ENCODE measurements at places on chromosomes 13 and 19.

DNA sequence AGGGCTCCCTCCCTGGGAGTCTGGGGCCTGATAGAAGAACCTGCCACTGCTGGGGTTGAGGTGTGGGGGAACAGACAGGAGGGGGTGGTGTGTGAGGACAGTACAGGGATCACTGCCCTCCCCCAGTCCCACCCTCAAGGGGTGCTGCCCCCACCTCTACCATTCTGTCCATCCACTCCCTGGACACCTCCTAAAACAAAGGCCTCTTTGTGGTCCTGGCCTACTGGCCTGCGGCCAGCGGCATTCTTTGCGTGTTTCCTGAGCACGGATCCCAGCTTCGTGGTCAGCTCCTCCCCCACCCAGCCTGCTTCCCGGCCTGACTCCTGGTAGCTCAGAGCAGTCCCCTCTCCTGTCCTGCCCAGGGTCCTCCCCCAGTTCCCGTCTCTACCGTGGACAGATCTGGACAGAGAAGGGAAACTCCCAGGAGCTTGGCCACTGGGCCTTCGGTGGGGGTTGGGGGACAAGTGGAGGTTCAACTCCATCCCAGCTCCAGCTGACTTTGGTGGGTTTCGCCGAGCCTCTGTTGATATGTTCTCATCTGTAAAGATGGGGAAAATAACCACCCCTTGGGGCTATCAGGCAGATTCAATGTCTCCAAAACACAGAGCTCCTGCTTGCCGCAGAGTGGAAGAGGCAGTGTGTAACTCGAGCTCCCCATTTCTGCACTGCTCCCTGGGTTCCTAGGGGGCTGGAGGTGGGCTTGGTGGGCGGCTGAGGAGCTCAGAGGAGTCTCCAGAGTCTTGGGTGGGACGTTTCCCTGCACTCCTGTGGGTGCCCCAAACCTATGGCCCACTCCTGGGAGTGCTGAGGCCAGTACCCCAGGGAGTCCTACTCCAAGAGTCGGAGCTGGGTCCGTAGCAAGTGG, 48.7 kb downstream of the LYL1 start:
- no peak for DNase-seq

DNA sequence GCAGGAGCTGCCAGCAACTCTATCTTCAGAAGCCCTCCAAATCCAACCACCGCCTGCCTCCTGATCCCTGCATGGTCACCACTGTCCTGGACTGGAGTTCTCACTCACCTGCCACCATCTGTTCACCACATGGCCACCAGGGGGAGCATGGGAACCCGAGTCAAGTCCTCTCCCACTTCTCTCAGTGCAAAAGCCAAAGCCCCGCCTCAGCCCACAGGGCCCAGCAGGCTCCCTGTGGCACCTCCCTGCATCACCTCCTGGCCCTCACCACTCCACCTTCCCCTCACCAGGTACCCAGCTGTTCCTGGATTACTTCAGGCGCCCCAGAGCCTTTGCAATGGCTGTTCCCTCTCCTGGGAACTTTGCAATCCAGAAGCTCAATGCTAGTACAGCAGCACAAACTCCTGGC, 5.3 kb downstream of the DHPS start:
- DNase-seq, result peak; percentile 78

GRCh38 chr13:30685320-30685859, 50.0 kb upstream of the ALOX5AP start:
- no peak for DNase-seq

DNA sequence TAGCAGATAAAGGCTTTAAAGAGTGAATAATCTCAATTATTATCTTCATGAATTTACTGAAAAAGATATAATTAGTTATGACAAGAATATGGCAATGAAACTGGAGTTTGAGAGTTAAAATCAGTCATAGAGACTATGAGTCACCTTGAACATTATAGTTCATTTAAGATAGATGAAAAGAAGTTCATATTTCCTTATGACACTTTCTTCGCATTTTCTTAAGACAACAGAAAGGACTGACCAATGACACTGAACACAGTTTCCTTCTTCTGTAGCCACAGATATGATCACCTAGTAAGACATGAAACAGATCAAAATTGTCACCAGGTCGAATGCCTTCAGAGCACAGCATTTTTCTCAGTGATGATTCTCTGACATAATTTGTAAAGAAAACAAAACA, 202.1 kb downstream of the KLF12 start:
- no peak for DNase-seq

- DNase-seq, result no peak
These were observed 9.1 kb downstream of the SSBP4 start for GRCh38 chr19:18428173-18428786.

DNA sequence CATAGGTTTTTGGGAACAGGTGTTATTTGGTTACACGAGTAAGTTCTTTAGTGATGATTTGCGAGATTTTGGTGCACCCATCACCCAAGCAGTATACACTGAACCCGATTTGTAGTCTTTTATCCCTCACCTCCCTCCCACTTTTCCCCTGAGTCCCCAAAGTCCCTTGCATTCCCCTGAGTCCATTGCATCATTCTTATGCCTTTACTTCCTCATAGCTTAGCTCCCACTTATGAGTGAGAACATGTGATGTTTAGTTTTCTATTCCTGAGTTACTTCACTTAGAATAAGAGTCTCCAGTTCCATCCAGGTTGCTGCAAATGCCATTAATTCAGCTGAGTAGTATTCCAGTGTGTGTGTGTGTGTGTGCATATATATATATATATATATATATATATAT, 97.2 kb upstream of the EDNRB start:
- DNase-seq, result no peak

GRCh38 chr13:54841682-54842081, 1813.1 kb downstream of the OLFM4 start:
- no peak for DNase-seq

DNA sequence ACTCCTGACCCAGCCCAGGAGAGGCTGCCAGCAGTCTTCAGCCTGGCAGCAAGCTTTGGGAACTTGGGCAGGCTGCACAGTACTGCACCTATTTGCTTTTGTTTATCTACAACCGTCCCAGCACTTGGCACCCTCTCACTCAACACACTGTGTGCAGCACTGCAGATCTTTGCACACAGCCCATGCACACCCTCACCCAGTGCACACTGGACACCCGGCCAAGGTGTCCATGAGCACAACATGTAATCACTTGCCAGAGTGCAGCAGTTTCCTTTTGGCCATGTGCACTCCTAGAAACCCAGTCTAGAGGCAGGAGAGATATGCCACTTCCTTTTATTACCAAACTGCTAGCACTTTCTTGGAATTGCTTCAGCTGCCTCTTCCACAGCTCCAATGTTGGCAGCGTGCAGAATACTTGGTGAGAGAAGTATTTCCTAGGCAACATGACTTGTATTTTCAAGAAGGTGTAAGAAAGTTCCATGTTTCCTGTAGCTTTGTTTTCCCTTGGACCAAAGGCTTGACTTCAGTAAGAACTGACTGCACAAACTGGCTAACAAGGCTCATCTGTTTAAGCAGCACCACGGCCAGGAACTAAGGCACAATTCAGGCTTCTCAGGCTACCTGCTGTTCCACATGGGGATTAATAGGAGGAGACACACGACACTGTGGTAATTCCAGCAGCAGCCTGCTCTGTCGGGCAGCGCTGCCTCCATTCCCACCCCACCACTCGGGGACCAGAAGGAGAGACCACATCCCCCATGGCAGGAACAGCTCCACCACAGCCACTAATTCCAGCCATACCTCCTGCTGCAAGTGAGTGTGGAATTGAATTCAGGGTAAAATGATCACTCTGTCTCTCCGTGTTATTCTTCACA, 15.3 kb downstream of the ATP7B start:
- no peak for DNase-seq

DNA sequence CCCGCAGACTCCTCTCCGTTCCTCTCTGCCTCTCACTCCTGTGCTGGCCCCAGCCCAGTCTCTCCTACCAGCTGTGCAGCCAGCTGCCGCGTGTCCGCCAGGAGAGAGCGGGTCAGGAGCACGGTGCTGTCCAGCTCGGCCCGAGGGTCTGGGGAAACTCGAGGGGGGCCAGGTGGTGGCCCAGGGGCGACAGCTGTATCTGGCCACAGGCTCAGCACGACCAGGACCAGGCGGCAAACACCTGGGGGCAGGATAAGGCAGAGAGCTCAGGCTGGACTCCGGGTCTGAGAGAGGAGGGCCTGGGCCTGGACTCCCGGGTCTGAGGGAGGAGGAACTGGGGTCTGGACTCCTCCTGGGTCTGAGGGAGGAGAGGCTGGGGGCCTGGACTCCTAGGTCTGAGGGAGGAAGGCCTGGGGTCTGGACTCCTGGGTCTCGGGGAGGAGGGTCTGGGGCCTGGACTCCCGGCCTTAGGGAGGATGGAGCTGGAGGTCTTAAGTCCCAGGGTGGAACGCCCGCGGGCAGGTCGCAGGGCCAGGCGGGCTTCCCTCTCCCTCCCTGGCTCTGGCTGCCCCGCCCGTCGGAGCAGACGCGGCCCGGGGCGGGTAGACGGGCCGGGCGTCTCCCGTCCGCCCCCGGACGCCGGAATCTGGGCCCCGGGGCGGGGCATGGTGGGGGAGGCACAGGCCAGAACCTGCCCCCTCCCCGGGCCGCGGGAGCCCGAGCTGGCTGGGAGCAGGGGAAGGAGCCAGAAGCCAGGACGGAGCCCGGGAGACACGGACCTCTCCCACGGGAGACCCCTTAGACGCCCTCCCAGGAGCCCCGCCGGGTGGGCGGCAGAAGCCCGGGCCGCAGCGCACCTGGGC, 1.3 kb downstream of the IL11 start:
- DNase-seq, result no peak

- DNase-seq, result no peak
These were observed 21.7 kb upstream of the SCEL start for GRCh38 chr13:77513719-77514335.

- no peak for DNase-seq
These were observed 63.0 kb upstream of the FLT1 start for GRCh38 chr13:28557725-28558520.

GRCh38 chr19:36441339-36441738, 22.9 kb upstream of the ZFP82 start:
- DNase-seq, result no peak

DNA sequence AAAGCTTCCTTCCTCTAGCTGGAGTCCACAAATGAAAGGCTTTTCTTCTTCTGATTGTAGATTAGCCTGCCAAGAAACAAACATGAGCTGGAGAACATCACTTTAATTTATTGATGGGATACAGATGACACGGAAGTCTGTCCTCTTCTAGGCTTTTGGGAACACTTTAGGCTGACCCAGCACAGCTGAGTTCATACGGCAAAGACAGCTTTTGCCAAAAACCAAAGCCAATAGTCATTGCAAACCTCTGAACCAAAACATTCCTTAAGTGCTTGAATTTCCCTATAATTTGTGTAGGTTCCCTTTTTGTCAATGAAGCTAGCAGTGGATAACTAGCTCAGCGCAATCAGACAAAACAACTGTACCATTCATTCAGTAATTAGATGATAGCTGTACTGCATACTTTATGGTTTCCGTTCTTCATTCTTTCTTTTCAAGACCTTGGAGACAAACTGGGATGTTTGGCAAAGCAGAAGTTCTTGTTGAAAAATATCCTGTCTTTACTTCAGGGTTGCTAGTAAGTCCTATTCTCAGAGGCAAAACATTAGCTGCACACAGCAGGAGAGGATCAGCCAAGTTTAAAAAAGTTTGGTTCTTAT, 95.7 kb upstream of the SPRY2 start:
- no peak for DNase-seq

- DNase-seq, result no peak
These were observed 341.4 kb downstream of the LIG4 start for GRCh38 chr13:107873926-107874325.

DNA sequence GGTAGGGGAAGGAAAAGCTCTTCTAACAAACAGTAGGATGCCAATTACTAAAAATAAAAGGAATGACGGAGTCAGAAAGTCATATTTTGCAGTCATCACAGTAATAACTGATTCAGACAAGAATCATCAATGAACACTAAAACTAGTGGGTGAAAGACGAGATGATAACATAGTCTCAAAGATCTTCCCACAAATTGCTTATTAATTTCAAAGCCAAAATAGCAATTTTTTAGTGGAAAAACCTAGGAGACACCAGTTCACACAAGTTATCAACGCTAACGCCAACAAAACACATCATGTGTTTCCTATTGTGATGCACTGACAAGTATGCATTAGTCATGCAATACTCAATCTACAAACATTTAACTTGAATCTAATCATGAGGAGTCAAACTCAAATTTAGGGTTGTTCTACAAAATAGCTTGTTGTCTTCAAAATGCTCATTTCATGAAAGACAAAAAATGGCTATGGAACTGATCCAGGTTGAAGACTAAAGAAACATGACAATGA, 18.6 kb downstream of the ZNF233 start:
- DNase-seq, result no peak

DNA sequence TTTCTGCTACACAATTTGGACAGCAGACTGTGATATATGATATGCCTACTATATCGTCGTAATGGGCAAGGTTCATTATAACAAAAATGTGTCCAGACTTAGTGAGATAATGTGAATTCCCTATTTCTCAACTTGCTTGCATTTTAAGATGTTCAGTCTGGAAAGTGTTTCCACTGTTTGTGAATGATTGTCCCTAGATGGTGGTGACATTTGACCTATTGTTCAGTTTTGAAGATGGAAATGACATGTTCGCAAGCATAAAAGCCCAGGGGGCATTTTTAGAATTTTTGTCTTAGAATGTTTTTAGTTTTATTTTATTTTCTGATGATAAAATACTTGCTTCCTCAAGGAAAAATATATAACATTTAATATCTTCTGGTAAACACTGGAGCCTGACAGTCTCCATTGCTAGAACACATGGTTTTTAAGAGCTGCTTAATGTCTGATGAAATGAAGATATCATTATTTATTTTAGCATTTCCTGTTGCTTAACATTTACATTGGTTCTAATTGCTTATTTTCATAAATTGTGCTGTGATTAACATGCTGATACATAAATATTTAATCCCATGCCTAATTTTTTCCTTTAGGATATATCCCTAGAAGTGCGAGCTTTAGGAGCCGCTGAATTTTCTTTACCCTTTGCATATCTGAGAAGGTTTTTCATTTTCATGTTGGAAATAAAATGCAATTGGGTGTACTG, 27.1 kb downstream of the MBNL2 start:
- DNase-seq, result no peak

DNA sequence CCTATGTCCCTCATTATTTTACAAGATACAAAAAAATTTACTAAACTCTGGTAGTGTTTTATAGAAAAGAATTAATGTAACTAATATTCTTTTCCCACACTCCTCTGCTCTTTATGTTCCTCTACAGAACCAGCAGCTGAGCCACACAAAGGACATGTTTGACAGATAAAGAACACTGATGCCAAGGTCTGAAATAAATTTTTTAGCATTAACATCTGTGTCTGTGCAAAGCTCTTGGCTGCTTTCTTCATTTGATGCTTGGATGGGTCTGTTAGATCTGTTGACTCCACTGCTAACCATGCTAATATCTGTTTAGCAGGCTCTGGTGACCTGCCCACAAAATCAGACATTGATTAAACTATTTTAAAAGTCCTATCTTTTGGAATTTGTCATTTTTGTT, 2363.8 kb downstream of the PCDH9 start:
- no peak for DNase-seq

- no peak for DNase-seq
These were observed 46.6 kb downstream of the PIN1 start for GRCh38 chr19:9881720-9882119.

GRCh38 chr13:101401196-101401595, 15.1 kb downstream of the NALCN start:
- DNase-seq, result no peak

GRCh38 chr19:15986701-15987100, 37.9 kb downstream of the OR10H4 start:
- DNase-seq, result no peak

GRCh38 chr19:3013263-3013725, 15.8 kb downstream of the TLE2 start:
- DNase-seq, result no peak

- DNase-seq, result no peak
These were observed 83.2 kb upstream of the MCF2L start for GRCh38 chr13:112885782-112886268.

GRCh38 chr19:38559428-38560401, 58.0 kb downstream of the MAP4K1 start:
- no peak for DNase-seq

Measured in effector CD4-positive, alpha-beta T cell (primary cell).